ENCODE measurements at places on chromosomes 2 and 18. TPM values are rescaled to one million over a fixed set of nuclear protein-coding genes. Genes with fewer than 3 reads are reported as not detected.

GPR35 gene
- 0.82 TPM for total RNA-seq

SAG gene
- not detected for total RNA-seq

LHCGR gene
- total RNA-seq = not detected

IL36RN gene
- not detected for total RNA-seq

ERICH2 gene
- not detected for total RNA-seq
